Trophoblast cell (in vitro differentiated cells and primary cell): ENCODE measurements at places on chromosomes 13 and 19.

DNA sequence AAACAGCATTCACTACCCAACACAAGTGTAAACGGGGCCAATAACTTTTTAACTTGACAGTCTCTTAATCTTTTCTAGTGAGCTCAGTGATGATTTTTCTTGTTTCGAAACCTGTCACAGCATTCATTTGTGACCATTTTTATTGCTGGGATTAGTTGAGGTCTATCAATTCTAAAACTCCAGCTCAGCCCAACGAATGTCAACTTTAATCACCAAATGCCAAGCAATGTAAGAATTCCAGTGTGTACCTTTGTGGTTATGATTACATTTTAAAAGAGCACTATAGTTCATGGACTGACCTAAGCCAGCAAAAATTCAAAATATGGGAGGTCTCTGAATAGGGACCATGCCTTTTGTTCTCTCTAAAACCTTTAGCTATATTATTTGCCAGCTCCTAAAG is 694.3 kb upstream of the SGCG start:
- DNase-seq = no peak

GRCh38 chr13:47904241-47904640 is 96.8 kb downstream of the SUCLA2 start:
- peak; percentile 4 for DNase-seq

- no peak for DNase-seq
Observed at GRCh38 chr13:46071590-46072249, 19.2 kb upstream of the ZC3H13 start.

- DNase-seq = no peak
Observed at GRCh38 chr13:111667757-111668156, 347.3 kb downstream of the TEX29 start.

DNA sequence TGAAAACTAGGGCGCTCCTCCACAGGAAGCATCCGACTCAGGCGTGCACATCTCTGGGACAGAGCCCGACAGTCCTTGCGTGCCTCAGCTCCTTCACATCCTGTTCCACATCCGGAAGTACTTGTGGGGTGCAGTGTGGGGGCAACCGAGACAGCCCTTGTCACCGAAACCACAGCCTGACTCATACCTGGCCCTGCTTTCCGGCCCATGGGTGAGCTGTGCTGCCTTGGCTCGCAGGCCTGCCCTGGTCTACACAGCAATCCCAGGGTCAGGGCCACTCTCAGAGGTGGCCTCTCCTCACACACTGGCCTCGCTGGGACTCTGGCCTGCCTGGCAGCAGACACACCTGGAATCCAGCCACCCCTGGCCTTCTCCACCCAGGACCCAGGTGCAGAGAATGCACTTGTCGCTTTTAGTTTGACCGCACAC is 100.4 kb downstream of the STK24 start:
- DNase-seq = no peak

- DNase-seq = peak; percentile 95
Observed at GRCh38 chr13:98173431-98174152, 3.5 kb downstream of the RNF113B start.

DNA sequence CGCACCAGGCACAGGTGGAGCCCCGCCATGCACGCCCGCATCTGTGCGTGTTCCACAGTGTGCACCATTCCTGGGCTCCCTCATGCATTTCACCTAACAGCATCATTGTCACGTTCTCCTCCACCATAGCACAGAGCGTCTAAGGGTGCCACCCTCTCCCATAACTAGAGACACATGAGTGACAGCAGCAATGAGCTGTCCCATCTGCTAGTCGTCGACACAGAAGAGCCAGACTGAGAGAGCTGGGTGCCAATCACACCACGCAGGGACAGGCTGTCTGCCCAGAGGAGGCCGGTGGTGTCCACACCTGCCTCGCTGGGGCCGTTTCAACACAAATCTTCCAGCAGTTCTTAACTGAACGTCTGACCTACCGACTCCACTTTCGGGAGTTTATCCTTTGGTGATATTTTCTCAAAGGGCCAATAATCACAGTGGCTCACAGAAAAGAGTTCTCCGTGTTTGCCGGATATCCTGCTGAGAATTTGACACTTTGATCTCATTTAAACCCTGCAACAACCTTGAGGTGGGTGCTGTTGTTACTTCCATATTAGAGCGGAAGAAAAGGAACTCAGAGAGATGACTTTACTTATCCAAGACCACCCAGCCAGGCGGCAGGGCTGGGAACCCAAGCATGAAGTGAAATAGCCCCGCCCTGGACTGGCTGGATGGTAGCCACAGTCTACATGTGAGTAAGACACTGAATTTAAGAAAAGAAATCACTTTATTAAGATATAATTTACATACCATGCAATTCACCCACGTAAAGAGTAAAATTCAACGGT is 16.2 kb downstream of the CLEC11A start:
- DNase-seq = no peak
